Activated effector memory CD4-positive, alpha-beta T cell treated with Interleukin-2 at 50 U/mL for 16 hours (primary cell): ENCODE measurements at places on chromosomes 2 and 18.

GRCh38 chr2:176227874-176228273, 39.4 kb downstream of the HOXD1 start:
- DNase-seq: no peak

GRCh38 chr2:205424326-205424725, 258.0 kb upstream of the NRP2 start:
- DNase-seq: no peak

GRCh38 chr2:240508832-240509545, 48.8 kb downstream of the ANKMY1 start:
- DNase-seq: no peak

- DNase-seq: no peak
These were observed 72.1 kb upstream of the ZFP36L2 start for GRCh38 chr2:43298500-43298899.

DNA sequence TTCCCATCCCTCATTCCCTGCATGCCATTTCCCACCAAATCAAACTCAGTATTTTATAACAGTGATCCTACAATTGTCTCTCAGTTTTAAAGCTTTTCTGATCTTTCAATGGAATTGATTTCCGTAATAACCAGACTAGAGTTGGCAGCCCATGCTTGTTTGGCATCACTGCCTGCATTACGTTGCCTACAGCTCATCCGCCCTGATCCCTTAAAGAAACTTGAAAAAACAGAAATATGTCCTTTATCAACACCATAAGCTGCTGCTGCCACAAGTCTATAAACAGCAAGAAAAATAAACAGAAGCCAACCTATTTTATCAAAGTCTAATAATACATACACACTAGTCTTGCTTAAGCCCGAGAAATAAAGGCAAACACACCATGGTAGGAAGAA, 331.0 kb downstream of the METTL4 start:
- no peak for DNase-seq

GRCh38 chr2:6927186-6927585, 10.0 kb downstream of the RNF144A start:
- no peak for DNase-seq

DNA sequence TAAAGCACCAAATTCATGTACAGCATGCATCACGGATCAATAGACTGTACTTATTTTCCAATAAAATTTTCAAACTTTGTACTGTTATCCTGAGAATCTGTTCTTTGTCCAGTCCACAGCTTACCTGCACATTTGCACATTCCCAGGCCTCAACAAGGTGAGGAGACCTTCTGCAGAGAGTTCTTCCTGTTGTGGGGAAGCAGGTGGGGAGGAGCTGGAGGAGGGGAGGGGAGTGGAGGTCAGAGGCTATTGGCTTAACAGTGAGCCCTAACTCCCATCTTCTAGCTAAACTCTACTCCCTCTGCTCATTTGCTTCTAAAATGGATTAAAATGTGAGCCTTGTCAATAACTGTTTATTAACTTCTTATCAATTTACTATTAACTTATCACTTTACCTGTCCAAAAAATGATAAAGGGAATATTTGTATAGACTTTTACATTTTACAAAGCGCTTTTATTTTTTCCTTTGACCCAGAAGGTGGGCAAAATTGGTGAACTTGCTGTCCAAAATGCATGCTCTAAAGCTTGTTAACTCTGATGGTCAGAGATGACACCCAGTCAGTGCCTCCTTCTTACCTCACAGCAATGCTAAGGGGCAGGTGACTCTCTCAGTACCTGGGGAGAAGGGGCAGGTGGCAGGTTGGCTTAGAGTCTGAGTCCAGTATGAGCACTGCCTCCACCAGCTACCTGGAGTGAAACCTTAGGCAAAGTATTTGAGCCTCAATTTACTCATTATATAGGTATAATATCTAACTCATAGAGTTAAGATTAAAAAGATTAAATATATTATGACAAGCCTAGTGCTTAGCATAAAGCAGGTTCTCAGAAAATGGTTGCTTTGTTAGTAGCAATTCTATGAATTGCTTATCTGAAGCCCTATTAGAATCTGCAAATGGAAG, 6.8 kb upstream of the IL1RL2 start:
- DNase-seq: no peak

- no peak for DNase-seq
These were observed 60.5 kb downstream of the SMCHD1 start for GRCh38 chr18:2715990-2716389.

GRCh38 chr2:6072276-6072675, 380.1 kb downstream of the SOX11 start:
- no peak for DNase-seq

GRCh38 chr2:167198009-167198408, 309.7 kb downstream of the XIRP2 start:
- no peak for DNase-seq

GRCh38 chr2:3147651-3148530, 229.7 kb downstream of the EIPR1 start:
- no peak for DNase-seq

DNA sequence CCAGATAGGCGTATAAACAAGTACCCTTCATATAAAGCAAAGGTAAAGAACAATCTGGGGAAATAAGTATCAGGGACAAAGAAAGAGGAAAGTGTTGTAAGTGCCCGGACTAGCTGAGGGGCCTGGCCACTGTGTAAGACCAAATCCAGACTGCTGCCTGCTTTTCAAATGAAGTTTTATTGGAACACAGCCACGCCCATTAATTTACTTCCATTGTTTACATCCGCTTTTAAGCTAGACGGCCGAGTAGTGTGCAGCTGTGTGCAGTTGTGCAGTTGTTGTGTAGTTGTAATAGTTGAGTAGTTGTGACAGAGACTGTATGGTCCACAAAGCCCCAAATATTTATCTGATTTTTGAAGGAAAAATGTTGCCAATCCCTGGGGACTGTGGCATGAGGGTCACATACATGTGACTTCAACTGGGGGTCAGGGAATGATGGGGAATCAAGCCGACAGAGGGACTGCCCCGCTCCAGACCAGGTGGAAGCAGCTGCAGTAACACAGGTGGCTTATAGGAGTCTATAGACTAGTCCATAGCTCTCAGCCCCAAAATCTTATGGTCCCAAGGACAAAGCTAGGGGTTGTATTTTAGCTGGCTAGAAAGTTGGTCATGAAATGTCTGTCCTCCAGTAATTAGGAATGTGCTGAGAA, 30.0 kb downstream of the FHL2 start:
- DNase-seq: no peak

DNA sequence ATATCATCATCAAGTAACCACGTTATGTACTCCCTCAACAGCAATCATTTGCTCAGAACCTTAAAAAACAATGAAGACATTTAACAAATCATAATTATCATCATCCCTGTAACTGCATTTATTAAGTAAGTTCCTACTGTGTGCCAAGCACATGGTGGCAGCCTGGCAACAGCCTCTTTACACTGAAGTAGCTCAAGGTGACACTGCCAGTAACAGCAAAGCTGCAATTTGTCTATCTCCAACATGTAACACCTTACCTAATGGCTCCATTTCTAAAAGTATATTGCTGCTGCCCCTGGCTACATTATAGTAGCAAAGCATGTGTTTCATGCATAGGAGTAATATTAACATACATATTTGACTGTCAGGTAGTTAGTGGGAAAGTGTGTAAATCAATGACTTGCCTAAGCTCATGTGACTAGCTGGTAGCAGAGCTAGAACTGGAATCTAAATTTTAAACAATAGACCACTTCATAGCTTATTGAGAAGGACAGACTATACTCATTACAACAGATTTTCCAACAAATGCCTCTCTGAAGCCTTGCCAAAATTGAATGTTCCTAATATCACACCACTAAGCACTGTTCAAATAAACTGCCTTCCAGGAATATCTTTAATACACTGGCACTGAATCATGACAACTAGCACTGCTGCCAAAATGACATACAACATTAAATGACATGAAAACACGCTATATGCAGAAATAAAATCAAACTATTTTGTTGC, 86.7 kb downstream of the L3MBTL4 start:
- DNase-seq: no peak

GRCh38 chr2:229173825-229174359, 97.2 kb downstream of the PID1 start:
- DNase-seq: no peak

- DNase-seq: no peak
These were observed 192.2 kb downstream of the HDAC4 start for GRCh38 chr2:239208465-239209180.

- DNase-seq: no peak
These were observed 3.1 kb downstream of the SMYD5 start for GRCh38 chr2:73217160-73217559.

GRCh38 chr2:235659767-235660322, 166.0 kb downstream of the AGAP1 start:
- no peak for DNase-seq

DNA sequence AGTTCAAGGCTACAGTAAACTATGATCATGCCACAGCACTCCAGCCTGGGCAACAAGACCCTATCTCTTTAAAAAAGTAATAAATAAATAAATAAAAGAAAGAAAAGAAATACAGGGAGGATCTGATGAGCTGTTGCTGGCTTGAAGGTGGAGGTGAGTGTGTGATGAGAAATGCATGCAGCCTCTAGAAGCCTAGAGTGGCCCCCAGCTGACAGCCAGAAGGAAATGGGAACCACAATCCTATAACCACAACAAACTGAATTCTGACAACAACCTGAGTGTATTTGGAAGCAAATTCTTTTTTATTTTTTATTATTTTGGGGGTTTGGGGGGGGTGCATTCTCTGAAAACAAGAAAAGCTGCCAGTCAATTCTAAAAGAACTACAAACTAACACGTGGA, 14.6 kb downstream of the NOL10 start:
- DNase-seq: no peak

- DNase-seq: no peak
These were observed 48.9 kb downstream of the PTPN4 start for GRCh38 chr2:119808516-119809147.

DNA sequence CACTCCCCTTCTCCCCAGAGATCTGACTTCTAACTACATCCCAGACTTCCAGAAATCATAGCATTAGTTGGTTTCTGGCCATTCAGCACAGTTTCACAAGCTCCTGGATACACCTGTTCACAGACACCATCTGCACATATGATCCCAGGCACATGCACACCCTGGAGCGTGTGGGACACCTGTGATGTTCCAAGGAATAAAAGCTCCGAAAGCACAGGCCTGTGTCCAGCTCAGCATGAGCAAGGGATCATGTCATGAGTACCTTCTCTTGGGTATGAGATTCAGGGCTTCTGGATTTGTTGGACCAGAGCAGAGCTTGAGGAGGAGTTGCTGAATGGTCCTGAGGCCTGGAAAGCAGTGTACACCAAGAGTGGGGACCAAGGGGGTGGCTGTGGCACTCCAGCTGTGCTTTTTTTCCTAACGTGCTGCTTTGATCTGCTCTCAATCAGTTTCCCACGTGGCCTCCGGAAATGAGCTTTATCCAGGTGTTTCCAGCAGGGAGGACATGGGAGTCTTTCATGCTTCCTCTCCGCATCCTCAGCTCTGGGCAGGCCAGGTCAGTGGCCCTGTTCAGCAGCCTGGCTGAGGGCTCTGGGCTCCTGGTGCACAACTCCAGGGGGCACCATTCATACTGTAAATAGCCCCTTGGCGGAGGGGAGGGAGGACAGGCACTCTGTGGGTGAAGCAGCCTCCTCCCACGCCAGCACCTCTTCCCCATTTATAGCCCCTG, 1.8 kb downstream of the DYSF start:
- DNase-seq: no peak

GRCh38 chr2:235518322-235519090, 24.7 kb downstream of the AGAP1 start:
- no peak for DNase-seq

- no peak for DNase-seq
These were observed 204.3 kb downstream of the CAMKMT start for GRCh38 chr2:44566059-44566458.

DNA sequence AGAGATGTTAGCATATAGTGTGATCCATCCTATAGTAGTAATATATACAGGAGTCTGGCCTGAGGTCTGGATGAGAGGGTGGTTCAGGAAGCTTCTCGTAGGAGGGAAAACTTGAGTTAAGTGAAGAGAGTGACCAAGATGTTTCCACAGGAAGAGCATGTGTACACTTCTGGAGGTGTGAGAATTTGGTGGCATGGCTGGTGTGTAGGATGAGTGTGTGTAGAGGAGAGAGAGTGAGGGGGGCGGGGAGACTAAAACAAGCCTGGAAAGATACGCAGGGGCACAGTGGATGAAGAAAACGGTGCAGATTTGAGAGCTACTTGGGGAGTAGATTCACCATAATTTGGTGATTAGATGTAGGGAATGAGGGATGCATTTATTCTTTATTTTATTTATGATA, 43.5 kb upstream of the CTLA4 start:
- DNase-seq: no peak

GRCh38 chr18:80067321-80067720, 33.1 kb downstream of the RBFA start:
- no peak for DNase-seq

GRCh38 chr2:28165087-28165635, 227.5 kb upstream of the FOSL2 start:
- DNase-seq: no peak

GRCh38 chr2:45786836-45787357, 135.4 kb downstream of the PRKCE start:
- no peak for DNase-seq

DNA sequence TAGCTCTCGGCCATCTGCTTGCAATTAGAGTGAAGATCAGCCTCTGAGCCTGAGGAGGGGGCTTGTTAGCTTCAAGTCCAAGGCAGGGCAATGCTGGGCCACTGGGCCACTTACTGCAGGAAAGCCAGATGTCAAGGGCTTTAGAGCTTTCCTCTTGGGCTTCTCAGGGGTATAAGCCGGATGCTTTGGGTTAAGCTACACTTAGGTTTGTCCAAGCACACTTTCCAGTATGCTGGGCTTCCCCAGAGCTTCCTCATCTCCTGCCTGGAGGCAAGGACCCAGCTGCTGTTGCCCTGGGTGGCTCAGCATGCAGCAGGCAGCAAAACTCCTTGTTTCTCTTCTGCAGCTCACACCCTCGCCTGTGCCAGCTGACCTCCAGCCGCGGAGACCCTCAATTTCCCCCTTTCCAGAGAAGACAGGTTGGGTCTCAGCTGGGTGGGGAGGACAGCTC, 29.0 kb upstream of the ATOH8 start:
- no peak for DNase-seq

GRCh38 chr2:196233805-196234475, 62.6 kb upstream of the STK17B start:
- no peak for DNase-seq
